D721Med (cell line): ENCODE measurements at places on chromosomes 2 and 18.

DNA sequence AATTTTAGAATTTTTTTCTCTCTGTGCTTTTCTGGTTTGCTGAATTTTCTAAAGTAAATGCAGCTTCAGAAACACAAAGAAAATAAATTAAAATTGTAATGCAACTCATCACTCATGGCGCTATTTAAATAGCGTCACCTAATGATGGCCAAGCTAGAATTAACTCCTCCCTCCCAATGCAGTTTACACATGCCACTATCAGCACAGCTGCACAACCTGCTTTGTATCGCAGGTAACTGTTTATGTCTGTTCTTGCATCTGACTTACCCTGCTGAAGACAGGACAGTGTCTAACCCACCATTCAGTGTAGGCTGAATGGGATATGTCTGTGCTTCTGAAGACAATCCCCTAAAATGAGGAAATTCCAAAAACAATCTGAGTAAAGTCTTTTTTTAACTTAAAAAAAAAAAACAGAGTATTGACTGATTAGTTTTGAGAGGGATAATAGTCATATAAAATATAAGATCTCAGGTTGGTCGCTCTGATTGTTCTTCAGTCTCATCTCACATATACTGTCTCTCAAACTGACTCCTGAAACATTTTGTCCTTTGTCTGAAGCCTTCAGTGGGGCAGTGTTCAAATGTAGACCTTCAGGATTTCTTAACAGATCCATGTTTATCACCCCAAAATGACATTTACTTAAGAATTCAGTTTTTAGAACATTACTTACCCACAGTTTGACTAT, 271.4 kb downstream of the ZEB2 start:
- DNase-seq = no peak

GRCh38 chr2:61928826-61929461, 23.5 kb downstream of the COMMD1 start:
- no peak for DNase-seq

- no peak for DNase-seq
Observed at GRCh38 chr2:162890690-162891311, 52.2 kb upstream of the KCNH7 start.

GRCh38 chr2:36650031-36650829, 46.3 kb upstream of the VIT start:
- DNase-seq = no peak

- DNase-seq = no peak
Observed at GRCh38 chr2:234378440-234378839, 118.4 kb downstream of the ARL4C start.

- no peak for DNase-seq
Observed at GRCh38 chr2:171334946-171335345, 98.8 kb downstream of the METTL8 start.

DNA sequence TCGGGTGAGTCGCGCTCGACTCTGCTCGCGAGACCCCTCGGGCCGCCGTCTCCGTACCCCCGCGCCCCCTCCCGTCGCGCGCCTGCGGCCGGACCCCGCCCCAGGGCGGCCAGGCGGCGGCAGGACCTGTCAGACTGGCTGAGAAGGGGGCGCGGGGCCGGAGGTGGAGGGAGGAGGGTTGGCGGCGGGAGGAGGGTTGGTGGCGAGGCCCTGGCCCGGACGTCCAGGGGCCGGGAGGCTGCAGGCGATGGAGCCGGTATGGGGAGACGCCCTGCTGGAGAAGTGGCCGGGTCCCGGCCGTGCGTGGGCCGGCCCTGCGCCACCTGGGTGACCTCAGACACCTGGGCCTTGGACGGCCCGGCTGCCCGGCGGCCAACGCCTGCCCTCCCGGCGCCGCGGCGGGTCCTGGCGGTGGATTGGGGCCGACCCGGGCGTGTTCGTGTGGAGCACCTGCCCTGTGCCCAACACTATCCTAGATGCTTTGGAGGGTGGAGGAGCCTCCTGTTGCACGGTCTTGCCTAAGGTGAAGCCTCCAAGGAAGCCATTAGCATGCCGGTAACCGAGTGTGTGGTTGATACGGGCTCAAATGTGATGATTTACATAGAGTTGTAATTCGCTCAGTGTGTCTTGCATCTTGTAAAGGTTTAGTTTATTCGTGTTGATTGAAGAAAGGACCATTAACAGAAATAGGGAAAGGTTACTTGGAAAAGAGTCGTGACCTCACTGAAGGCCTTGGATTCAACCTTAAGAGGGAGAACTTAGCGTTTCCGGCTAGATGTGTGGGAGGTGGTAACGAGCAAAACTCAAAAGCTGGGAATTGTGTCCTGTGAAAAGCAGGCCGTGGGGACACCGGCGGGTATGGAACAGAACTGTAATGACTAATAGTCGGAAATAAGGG, 550 bp downstream of the MYL12B start:
- DNase-seq = peak; percentile 32

DNA sequence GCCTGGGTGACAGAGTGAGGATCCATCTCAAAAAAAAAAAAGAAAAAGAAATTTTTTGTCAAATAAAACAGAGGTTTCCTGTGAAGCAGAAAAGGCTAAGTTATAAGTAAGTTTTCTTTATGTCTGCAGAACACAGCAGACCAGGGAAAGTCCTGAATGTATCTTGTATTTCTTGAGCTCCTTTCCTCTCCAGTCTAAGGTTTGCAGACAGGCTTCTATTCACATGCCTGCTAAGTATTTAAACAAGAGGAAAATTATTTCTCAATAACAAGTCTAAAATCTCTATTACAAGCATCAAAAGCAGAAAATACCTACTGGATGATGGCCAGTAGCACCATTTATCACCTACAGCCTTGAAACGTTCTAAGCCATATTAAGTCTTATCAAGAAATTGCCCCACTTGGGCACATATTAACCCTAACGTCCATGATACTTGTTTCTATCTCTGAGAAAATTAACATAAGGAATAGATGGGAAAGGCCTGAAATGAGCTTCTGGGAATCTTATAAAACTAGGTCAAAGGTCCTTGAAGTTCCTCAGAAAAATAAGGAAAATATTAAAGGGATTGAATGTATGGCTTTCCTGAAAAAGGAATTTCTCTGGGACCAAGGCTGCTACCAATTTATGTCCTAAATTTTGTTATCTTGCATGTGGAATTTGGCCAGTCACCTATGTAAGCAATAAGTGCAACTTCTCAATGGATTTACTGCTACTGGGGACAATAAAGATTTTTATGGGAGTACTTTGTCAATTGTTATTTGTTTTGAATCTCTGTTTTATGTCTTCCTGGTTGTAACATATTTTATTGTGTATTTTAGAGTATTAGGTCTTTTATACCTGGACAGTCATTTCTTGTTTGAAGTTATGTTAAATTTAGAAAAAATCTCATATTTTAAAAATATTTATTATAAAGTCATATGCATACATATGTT, 3.0 kb upstream of the REG1A start:
- no peak for DNase-seq

DNA sequence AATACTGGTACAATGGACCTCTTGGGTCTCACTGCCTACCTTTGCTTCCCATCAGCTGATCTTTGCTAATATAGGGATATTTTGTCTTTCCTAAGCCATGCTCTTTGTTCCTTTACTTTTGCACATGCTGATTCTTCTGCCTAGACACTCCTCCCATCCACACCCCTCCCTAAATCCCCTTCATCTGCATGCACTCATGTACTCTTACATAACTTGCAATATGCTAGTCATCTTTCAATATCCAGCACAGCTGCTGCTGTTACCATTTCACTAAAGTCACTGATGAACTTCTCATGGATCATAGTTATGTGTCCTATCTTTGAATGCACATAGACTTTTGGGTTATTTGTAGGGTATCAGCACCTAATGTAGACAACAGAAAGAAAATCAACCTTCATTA, 18.5 kb upstream of the DTNA start:
- DNase-seq = no peak

- DNase-seq = no peak
Observed at GRCh38 chr2:37855283-37856041, 69.6 kb upstream of the RMDN2 start.

DNA sequence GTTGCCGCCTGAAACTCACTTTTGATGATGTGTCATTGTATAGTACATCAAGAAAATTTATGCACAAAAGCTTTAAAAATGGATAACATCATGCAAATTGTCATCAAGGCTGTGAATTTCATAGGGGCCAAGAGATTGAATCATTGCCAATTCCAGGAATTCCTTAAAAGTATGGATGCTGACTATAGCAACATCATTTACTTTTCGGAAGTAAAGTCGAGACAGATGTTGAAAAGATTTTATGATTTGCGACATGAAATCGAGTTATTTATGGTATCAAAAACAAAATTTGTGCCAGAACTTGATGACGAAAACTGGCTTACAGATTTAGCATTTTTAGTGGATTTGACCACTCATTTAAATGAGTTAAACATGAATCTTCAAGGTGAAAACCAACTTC, 56.3 kb downstream of the ASB1 start:
- no peak for DNase-seq

- no peak for DNase-seq
Observed at GRCh38 chr2:121735518-121736074, 1.1 kb downstream of the NIFK start.

DNA sequence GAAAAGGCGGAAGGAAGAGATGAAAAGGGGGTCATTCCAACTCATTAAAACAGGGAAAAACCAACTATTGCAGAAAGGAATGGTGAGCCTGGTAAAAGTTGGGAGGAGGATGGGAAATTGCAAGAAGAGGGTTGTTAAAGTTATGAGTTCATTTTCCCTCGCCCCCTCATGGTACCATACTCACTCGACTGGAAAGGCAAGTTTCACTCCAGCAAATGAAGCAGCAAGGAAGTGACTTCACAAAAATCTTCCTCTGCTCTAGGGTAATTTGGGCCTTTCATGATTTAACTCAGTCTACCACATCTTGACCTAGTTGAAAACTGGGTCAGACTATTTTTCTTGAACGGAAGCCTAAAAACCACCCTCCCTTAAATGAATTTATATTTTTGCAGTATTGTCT, 22.8 kb upstream of the DAW1 start:
- no peak for DNase-seq

- DNase-seq = no peak
Observed at GRCh38 chr2:134705861-134706586, 12.8 kb downstream of the TMEM163 start.

GRCh38 chr2:211354481-211354880, 798.1 kb downstream of the CPS1 start:
- DNase-seq = no peak

GRCh38 chr18:24187689-24188088, 48.8 kb downstream of the CABYR start:
- DNase-seq = no peak

DNA sequence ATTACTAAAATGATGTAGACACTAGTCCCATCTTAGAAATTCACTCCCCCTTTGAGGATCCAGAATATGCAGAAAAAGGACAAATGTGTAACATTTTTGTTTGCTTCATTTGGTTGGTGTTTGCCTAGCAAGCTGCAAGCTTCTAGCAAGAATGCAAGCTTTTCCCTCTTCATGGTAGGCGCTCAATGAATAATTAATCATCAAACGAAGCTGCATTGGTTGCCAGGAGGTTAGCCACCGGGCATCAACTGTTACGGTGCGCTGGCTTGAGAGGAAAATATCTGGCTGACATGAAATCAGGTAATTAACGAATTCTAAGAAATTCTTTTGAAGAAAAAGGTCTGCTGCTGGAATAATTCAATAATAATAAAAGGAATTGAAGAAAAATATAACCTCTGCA, 341.0 kb upstream of the KYNU start:
- DNase-seq = no peak

- DNase-seq = peak; percentile 29
Observed at GRCh38 chr18:41745166-41746049, 209.6 kb upstream of the PIK3C3 start.

DNA sequence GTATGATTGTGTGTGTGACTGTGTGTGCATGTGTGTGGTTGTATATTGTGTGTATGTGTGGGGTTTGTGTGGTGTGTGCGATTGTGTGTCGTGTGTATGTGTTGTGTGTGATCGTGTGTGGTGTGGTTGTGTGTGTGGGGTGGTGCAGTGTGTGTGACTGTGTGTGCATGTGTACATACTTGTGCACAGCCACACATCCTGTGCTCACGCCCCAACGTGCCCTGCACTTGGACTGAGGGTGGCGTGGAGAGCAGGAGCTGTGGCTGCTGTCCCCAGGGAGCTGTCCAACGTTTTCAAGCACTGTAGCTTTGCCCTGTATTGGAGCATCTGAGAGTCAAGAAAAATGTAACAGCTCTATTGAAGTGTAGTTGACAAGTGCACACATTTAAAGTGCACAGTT, 243.2 kb upstream of the HDAC4 start:
- DNase-seq = no peak

DNA sequence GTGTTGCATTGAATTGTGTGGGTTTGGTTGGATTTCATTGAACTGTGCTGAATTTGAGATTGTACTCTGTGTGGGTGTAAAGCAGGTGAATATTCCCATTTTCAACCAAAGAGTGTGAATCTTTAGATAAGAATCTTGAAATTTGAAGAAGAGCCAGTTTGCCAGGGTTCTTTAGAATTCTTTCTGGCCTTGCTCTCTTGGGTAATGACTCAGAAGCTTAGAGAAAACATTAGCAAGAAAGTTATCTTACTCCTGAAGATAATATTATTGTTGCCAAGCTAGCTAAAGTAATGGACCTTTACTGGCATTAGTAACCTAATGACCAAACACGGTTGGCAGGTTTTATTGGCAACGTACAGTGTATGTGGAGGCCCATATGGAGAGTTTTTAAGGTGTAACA, 46.4 kb upstream of the SIX3 start:
- no peak for DNase-seq

DNA sequence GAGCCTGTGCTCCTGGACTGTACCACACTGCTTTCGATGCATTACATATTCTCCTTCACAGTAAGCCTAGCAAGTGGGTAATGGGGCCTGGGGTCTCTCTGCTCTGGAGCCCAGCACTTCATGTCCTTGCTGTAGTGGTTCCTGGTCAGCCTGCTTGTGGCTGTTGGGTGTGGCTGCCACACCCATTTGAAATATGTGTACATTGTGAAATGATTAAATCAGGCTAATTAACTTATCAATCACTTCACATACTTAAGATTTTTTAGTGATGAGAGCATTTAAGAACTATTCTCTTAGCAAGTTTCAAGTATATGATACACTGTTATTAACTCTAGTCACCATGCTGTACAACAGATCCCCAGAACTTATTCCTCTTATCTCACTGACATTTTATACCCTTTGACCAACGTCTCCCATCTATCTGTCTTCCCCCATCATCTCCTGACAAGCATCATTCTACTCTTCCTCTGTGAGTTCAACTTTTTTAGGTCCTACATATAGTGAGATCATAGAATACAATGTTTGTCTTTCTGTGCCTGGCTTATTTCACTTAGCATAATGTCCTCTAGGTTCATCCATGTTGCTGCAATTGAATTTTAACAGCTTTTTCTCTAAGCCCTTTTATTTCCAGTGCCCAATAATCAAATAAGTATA, 92.1 kb downstream of the LYPD6 start:
- no peak for DNase-seq

DNA sequence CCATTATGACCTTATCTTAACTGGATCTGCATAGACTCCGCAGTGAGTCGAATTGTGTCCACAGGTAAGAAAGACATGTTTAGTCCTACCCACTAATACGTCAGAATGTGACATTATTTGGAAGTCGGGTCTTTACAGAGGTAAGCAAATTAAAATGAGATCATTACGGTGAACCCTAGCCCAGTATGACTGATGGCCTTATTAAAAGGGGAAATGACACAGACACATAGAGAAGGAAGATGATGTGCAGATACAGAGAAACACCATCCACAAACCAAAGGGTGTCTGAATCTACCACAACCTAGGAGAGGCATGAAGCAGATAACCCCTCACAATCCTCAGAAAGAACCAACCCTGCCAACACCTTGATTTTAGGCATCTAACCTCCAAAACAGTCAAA, 135.6 kb downstream of the GALNT1 start:
- no peak for DNase-seq
